ENCODE measurements at places on chromosomes 5 and 9.

DNA sequence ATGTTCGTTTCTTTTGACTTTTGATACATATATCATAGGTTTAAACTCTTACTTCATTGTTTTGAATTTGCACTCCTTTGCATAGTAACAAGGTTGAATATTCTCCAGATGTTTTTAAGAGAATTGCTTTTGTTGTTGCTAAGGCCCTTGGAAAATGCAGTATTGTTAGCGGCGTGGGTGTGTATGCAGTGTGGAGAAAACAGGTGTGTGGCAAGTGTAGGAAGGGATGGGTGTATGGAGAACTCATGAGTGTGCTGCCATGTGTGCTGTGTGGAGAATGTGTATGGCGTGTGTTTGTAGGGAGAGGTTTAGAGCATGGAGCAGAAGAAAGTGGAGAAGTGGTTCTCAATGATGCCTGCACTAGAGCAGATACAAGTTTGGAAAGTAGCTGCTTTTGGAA, 87.3 kb downstream of the WWC1 start:
- DNase-seq: no peak

GRCh38 chr5:135107986-135108385, 74.0 kb upstream of the PITX1 start:
- no peak for DNase-seq

- no peak for DNase-seq
Observed at GRCh38 chr9:96523374-96523773, 73.4 kb downstream of the HABP4 start.

DNA sequence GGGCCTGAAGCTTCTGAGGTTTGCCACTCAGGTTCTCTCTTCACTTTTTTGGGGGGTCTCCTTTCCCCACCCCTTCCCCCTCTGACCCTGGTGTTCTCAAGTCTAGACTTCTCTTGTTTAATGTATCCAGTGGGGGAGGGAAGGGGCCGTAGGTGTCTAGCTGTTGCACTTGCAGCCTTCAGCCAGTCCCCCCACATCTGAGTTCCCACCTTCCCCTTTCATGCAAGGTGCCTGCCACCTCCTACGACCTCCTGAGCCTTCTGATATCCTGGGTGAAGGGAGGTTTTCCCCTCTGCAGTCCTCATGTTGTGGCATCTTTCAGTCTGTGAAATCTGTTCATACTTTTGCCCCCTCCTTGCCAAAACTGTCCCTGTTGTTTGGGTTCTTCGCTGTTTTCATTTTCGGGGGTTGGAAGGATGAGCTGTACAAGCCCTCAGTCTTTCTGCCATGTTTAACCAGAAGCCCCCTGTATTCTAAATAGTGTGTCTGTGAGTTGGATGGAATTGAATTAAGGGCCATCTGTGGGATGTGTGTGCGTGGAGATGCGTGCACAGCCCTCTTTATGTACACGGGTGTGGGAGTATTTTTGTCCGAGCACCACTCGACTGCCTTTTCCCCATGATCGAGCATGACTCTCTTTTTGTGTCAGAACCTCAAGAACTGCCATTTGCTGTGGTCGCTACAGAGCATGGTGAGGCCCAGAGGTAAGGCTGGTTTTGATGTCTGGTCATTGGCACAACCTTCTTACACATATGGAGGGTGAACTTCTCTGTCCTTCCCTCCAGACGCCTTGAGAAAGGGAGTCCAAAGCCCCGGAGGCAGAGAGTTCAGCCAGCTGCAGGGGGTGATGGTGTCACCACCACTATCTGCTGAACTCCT, 23.6 kb downstream of the PRRC2B start:
- DNase-seq: no peak

GRCh38 chr5:122316656-122317055, 4.6 kb downstream of the SNCAIP start:
- no peak for DNase-seq

- DNase-seq: no peak
Observed at GRCh38 chr9:137391411-137391754, 31.6 kb downstream of the EXD3 start.

GRCh38 chr9:96460470-96460869, 10.5 kb downstream of the HABP4 start:
- DNase-seq: no peak

DNA sequence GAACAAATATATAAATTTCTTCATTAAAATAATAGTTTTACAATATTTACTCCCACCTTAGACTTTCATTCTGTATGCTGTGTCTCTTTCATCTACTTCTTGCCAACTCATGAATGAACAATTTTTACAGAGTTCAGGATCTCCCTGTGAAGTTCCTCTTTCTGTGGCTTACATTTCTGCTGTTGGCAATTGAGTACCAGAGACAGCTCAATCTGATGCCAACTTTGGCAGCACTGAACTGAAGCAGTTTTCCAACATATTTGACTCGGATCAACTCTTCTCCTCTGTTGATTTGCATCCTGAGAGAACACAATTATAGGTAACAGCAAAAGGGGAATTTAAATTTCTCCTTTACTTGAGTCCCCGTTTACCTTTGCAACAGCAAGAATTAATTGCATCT, 1262.2 kb downstream of the EFNA5 start:
- DNase-seq: no peak

DNA sequence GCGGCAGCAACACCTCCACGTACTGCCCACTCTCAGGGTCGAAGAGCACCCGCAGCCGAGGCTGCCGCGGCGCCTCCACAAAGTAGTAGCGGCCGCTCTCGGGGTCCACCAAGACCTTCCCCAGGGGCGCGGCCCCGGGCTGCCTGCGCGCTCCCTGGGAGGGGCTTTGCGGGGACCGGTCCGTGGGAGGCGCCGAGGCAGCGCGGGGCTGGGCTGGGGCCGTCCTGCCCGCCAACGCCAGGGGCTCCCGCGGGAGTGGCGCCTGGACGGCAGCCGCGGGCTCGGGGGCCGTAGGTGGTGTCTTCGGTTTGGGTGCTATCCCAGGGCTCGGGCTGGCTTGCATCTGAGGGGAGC, 2.6 kb upstream of the MZB1 start:
- DNase-seq: no peak

DNA sequence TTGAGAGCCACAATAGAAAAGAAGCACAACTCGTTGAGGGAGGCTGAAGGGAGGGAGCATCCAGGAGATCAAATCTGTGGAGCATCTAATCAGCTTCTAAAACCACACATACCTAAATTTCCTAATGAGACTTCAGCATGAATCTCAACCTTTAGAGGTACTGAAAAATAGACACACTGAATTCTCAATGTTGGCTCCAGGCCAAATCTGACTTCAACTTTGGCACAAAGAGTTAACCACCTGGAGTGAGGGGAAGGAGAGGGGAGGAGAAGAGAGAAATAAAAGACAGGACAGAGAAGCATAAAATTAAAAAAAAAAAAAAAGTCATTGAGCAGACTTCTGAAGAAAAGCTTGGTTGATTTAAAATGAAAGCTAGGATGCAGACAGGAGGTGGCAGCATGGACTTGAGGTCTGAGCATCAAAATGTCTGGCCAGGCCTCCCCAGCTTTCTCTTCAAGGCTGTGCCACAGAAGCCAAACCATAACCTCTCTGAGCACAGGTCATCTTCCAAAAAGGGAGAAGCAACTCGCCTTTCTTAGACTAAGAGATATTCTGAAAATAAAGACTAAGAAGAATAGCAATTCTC, 205.6 kb downstream of the DENND1A start:
- no peak for DNase-seq

DNA sequence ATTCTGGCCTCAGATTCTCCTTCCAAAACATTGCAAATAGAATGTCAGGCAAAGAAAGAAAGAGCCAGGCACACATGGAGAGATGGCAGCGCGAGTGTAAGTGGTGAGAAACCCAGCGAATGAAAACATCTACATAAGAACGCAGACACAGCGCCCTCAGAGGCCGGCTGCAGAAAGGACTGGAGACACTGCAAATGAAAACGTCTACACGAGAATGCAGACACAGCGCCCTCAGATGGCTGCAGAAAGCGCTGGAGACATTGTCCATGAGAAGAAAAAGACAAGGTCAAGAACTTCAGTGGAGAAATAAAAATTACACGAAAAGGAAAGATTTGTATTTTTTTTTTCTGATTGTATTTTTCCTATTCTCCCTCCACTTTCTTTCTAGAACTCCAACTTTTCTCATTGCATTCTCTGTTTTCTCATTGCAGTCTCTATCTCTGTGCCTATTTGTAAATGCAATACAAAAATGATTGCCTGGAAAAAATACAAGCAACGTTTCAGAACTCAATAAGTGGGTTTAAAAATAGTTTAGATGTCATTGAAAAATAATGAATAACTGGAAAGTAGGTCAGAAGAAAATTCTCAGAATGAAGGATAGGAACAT, 117.9 kb upstream of the LPCAT1 start:
- peak; percentile 42 for DNase-seq

DNA sequence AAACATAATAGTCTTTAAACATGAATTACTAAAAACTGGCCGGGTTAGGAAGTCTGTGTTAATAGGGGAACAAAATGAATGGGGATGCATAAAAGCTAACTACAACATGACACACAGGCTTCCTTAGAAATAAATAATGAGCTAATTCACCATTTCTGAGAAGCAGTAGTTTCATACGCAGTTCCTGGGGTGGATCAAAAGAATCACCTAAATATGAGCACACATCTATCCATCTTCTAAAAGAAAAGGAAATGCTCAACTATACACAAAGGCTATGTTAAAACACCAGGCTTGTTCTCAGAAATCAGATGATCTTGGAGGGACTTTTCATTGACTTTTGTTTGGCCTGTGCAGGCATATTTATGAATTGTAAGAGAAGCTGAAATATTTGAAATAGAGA, 373.0 kb downstream of the ARRDC3 start:
- DNase-seq: no peak

GRCh38 chr9:128421482-128421996, 882 bp downstream of the CERCAM start:
- no peak for DNase-seq

DNA sequence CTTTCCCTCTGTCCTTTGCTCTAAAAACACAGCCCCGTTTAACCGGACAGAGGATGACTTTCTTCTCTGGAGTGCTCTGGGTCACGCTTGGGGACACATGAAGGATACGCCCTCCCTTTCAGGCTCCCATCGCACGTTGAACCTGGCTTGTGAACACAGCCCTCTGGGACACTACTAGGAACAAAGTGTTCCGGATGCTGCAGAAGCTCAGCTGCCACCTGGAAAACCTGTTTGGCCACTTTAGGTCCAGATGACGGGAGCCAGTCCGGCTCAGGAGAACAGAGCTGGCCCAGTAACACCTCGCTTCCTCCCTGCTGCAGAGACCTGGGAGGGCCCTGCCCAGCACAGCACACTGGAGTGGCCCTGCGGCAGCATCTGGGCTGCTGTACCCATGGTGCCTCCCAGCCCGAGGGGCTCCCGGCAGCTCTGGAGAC, 60.1 kb downstream of the GADD45G start:
- DNase-seq: no peak

GRCh38 chr5:60340326-60340725, 359.6 kb downstream of the DEPDC1B start:
- no peak for DNase-seq

- DNase-seq: no peak
Observed at GRCh38 chr5:72107901-72108201, 576 bp downstream of the MAP1B start.

DNA sequence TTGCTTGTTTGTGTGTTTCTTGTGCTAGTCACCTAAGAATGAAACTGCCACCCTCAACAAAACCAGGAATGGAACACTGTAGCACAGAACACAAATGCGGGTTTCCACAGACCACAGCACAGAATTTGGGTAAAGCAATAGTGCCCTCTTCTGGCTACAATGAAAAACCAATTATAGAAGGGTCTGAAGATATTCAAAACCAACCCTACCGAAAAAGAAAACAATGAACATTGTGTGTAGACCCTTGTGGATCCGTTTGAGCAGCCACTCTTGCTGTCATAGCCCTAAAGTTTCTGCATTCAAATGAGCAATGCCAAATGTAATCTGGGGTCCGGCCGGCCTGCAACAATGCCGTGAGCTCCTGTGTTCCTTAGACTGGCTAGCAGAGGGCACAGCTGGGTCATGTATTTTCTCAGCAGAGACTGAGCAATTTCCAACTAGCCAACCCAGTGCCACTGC, 8.3 kb upstream of the ENC1 start:
- DNase-seq: no peak

DNA sequence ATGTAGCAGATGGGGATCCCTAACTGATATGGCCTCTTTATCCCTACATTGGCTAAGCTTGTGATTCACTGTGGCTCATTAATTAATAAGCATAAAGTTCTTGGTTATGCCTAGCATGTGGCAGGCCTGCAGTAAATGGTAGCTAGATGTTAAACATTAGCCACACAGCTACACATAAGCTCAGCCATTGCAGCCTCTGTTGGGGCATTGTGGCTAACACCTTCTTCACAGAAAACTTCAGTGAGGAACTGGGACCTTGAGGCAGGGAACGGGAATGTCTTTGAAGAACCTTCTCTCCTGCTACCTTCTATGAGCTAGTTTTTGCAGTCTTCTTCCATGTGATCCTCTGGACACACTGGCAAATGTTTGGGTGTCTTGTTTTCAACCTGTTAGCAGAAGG, 338.2 kb downstream of the NTRK2 start:
- no peak for DNase-seq

- DNase-seq: no peak
Observed at GRCh38 chr5:353612-354580, 32.4 kb downstream of the AHRR start.

DNA sequence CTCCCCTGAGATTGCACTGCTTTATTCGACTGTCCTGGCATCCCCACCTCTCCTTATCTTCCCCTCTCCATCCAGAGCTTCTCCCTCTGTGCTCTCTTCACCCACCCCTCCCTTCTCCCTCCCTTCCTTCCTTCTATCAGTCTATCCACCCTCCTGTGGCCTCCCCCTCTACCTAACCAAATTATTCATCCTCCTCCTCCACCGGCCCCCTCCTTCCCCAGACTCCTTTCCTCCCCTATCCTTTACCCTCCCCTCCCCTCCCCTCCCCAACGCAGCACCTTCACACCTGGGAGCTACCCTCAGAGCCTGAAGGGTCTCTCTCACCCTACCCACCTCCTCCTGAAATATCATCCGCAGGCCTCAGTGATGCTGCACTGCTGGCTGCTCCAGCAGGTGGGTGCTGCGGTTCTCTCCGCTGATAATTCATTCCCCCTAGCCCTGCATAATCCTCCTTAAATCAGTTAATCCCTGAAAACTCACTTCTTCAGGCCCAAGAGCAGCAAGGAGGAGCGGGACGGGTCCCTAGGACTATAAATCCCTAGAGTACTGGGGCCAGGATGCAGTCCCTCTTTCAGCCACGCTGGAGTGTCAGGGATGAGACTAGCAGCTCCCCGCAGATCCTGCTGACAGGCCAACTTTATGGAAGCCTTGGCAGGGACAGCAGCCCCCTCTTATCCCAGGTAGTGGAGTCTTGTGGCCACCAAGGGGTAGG, 97.8 kb downstream of the PCDH1 start:
- no peak for DNase-seq

DNA sequence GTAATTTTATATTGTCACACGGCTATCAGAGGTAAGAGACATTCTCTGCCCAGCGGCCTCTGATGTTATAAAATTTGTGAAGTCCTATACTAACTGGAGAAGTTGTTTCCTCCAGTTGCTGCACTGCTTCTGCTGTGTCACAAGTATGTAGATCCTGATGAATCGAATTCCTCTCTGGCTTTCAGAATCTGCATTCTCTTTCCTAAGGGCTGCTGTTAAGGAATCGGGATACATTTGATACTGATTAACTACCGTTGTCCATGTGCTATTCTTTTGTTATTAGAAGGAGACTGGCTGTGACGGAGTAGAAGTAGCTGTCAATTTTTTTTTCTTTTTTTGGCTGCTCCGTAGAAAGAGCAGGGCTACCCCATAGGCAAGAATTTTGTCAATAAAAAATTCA, 81.7 kb upstream of the LRRC70 start:
- DNase-seq: no peak

- DNase-seq: no peak
Observed at GRCh38 chr5:141465351-141465750, 10.4 kb upstream of the PCDHGC3 start.
